ENCODE measurements at places on chromosomes 4 and X.

DNA sequence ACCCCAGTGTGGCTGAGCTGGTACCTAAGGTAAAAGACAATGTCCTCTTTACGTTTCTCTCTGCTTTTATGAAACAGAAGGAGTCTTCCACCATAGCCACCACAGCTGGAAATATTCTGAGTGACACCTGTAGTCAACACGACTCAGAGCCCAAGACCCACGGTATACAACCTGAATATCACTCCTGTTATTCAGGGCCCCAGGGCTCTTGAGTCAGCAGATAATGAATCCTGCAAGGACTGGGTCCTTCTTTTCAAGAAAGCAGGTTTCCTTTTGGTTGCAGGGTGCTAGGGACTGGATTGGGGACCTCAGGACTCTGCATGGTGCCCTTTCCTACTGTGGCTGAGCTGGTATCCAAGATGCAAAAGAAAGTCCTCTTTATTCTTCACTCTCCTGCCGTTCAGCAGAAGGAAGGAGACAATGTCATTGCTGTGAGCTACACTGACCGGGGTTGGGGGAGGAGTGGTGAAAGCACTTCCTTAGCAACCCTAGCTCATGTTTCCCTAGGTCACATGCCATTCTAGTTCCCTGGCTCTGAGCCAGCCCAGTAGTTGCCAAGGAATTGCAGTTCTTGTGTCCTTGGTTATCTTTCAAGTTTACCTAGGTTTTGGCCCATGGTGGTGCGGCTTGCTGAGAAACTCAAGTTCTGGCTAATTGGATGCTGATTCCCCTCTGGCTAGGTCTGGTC is 23.7 kb upstream of the UNC5C start:
- DNase-seq, result no peak

DNA sequence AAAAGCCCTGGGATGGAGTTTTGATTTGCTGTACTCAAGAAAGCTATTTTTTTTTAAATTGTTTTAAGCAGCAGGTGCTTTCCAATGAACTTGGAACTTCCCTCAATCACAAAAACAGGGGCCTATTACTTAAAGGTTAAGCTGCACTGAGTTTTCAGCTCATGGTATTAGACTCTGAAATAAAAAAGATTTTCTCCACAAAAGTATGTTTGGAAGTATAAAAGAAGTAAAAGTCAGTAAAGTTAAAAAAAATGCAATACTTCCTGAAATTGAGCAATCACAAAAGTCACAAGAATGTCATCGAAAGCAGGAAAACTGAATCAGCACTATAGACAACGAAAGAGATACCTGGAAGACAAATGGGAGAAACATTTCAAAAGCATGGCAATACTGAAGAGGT is 38.9 kb upstream of the PLAC8 start:
- no peak for DNase-seq

DNA sequence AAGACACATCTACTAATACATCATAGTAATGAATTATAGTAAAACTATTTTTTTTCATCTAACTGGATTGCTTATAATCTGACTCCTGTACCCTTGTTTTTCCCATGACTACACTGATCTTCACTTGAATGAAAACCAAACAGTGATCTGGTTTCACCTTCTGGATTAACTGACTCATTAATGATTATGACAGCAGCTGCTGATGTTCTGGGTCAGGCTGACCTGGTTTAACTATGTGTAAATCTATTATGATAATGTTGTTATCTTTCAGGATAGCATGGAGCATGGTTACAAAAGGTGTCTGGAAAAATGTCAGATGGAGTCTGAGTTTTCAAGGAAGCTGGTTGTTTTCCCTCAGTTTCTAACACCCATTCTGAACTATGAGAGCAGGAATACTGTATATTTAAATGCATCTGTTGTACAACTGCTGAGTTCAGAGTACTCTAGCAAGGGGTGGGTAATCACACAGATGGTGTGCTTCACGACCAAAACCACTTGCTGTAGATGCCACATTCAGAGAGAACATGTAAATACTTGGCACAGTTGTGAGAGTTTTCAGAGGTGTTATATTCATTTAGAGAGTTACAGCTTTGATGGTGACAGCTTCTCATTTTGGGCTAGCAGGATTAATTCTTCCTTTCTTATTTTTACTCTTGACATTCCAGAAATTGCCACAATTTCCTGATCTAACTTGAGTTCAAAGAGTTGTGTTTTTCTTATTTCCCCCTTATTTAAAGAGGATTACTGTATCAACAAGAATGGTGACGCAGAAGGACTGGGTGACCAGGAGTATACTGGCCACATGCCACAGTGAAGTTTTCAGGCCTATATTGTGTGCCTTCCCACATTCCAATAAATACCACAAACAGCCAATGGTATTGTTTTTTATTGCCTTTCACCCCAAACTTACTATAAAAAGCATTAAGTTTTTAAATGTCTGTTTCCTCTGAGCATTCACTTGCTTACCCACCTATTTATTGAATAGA is 249.7 kb upstream of the TET2 start:
- no peak for DNase-seq

- DNase-seq, result no peak
These were observed 168.3 kb downstream of the BTC start for GRCh38 chr4:74625981-74626380.

- DNase-seq, result no peak
These were observed 12.3 kb upstream of the ZFX start for GRCh38 chrX:24137192-24137591.

DNA sequence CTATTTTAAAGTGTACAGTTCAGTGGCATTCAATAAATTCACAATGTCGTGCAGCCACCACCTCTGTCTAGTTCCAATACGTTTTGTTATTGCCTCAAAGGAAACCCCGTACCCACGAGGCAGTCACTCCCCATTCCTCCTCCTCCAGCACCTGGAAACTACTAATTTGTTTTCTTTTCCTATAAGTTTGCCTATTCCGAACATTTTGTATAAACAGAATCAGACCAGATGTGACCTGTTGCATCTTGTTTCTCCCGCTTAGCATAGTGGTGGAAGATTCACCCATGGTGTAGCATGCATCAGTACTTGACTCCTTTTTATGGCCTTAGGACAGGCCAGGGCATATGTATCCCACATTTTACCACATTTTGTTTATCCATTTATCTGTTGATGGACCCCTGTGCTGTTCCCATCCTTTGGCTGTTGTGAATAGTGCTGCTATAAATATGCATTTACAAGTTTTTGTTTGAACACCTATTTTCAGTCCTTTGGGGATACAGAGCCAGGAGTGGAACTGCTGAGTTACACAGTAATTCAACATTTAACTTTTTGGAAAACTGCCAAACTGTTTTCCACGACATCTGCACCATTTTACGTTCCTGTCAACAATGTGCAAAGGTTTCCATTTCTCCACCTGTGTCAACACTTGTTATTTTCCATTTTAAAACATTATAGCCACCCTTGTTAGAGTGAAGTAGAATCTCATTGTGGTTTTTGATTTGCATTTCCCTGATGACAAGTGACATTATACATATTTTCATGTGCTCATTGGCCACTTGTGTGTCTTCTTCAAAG is 57.8 kb upstream of the STX18 start:
- DNase-seq, result no peak

- no peak for DNase-seq
These were observed 74.7 kb downstream of the CHRNA9 start for GRCh38 chr4:40409835-40410234.

GRCh38 chr4:127196655-127197352 is 436.0 kb upstream of the INTU start:
- no peak for DNase-seq

DNA sequence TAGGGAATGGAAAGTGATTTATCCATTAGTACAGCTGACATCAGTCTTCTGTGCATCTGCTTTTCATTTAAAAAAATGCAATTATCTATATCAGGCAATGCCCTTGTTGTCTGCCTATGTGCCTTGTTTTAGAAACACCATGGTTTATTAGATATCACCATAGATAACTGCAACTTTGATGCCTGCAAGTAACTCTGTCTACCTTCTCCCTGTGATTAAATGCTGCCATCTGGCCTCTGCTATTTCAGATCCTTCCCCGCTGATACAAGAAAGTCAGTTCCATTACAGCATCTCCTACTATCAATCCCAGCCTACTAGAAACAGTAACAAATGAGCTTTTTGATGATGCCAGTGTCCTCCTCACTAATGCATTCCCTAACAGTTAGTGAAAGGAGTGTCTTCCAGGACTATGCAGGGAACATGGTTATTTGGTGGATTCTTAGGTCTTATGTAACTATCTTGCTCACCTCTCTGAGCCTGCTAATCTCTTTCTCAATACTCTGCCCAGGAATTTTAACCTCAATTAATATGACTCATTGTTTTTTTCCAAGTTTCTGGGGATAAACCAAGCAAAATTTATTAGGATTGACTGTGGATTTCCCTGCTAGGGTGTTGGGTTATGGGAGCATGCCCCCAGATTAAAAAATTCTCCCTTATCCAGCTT is 444.9 kb downstream of the RAPGEF2 start:
- no peak for DNase-seq

- no peak for DNase-seq
These were observed 156.6 kb downstream of the ANKRD50 start for GRCh38 chr4:124555959-124556358.

DNA sequence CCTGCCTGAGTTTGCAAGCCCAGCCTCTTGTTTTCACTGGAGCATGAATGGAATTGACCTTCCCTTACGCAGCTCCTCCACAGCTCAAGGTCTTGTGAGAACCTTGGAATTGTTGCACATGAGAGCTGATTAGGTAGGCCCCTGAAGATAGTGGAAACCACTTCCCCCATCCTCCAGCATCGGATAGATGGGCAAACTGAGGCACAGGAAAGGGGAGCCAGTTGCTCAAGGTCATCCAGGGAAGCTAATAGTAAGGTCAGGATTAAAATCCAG is 27.2 kb downstream of the PJA1 start:
- no peak for DNase-seq

DNA sequence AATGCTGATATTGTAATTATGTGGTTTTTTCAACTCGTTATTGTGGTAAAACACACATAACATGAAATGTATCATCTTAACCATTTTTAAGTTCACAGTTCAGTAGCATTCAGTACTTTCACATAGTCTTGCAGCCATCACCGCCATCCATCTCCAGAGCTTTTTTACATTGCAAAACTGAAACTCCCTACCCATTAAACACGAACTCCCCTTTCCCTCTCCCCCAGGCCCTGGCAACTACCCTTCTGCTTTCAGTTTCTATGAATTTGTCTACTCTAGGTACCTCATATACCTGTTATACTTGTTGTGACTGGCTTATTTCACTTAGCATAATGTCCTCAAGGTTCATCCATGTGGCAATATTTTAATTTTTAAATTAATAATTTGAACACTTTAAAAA is 380.6 kb downstream of the MAPK10 start:
- no peak for DNase-seq

DNA sequence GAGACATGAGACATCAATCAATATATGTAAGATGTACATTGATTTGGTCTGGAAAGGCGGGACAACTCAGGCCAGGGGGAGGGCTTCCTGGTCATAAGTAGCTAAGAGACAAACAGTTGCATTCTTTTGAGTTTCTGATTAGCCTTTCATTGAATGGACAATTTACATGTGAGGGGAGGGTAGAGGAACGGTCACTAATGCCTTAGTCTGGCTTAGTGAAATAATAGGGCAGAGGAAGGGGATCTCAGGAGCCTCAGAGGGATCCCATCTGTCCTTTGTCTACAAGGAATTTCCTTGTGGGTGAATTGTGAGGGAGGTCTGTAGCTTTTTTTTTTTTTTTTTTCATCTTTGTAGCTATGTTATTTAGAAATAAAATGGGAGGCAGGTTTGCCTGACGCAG is 88.3 kb downstream of the GK start:
- no peak for DNase-seq

- no peak for DNase-seq
These were observed 243.4 kb downstream of the ARHGAP10 start for GRCh38 chr4:147975325-147975724.

- no peak for DNase-seq
These were observed 140.8 kb downstream of the CPE start for GRCh38 chr4:165519591-165519990.

DNA sequence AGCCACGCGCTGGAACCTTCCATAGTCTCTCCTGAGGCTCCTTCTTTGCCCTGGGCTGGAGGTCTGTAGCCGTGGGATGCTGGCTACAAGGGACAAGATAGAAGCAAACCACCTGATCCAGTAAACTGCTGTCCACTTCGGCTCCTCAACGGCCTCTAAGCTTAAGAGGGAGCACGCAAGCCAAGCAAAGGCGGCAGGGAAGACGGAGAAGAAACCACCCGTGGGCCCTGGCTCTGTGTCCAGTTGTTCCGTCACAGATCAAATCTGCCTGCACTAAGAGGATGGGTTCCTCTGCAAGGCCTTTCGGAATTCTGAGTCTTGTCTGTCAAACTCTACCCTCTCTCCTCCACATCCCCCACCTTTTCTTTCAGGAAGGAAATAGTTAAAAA is 401 bp upstream of the EDNRA start:
- no peak for DNase-seq

DNA sequence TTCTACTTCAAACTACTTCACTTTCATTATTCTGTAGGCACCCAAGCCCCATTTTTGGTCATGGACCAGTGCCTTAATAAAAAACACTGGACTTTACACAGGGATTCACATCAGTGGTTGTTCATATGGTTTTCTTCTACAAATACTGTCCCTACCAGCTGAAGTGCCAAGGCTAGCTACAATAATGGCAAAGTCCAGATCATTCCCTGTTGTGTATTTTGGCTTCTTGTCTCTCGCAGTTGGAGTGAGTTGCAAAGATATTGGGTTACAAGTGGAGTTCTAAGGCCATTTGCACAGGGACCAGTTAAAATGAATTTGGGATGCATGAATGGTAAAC is 16.7 kb upstream of the ANKRD17 start:
- DNase-seq, result no peak

GRCh38 chr4:139184129-139184528 is 7.1 kb upstream of the ELF2 start:
- no peak for DNase-seq

DNA sequence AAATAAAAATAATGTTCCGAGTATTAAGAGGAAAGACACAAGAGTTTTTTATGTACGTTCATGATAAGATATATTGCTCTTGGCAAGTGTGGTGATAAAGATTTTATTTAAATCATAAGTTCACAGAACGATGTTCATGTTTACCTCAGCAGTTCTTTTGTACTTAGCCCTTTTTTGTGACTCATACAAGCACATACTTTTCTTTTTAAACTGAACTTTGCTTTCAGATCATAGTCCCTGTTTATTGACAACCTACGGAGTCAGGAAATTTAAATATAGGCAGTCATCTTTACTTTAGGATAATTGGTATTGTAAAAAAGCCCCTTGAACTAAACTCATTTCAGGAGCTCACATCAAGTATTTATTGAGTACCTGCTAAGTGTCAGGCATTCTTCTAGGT is 1.3 kb upstream of the CTSO start:
- DNase-seq, result no peak
